ENCODE measurements at places on chromosomes 1 and 21.

DNA sequence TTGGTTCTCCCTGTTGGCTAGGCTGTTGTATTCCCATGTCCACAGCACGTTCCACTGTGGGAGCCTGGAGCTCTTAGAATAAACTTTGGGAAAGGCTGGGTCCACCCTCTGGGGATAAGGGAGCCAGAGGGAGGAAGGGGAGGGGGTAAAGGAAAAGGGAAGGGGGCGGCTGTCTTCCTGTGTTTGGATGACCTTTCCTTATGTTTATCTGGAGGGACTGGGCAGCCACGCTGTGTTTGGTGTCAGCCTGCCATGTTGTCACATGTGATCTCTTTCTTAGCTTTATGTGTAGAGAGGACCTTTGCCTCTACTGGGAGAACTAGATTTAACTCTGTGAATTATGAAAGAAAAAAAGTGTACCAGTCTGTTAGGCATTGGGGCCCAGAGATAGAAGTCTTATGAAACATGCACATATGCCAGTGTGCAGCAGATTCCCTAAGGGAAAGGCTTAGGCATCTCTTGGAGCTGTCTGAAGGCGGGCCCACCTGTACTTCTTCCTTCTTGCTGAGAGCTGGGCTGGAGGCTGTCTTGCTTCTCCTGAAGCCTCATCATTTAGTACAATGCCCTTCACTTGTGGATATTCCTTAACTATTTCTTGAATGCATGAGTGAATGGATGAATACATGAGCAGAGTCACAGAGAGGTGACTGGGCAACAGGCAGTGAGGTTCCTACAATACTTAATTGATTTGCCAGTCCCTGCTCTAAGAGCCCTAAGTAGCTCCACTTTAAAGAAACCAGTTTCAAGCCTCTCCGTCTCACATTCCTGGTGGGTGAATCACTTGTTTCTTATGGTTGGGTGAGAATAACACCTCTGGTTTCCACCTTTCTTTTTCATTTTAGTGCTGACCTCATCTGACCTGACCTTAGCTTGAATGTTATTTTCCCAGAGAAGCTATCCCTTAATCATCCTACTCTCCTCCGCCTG lies 62.5 kb upstream of the ARHGAP29 start:
- DNase-seq: no peak

- DNase-seq: no peak
Measured at GRCh38 chr21:36427502-36427901, 42.3 kb downstream of the CHAF1B start.

GRCh38 chr1:26289158-26290059 lies 9.5 kb downstream of the SH3BGRL3 start:
- DNase-seq: peak; percentile 26

DNA sequence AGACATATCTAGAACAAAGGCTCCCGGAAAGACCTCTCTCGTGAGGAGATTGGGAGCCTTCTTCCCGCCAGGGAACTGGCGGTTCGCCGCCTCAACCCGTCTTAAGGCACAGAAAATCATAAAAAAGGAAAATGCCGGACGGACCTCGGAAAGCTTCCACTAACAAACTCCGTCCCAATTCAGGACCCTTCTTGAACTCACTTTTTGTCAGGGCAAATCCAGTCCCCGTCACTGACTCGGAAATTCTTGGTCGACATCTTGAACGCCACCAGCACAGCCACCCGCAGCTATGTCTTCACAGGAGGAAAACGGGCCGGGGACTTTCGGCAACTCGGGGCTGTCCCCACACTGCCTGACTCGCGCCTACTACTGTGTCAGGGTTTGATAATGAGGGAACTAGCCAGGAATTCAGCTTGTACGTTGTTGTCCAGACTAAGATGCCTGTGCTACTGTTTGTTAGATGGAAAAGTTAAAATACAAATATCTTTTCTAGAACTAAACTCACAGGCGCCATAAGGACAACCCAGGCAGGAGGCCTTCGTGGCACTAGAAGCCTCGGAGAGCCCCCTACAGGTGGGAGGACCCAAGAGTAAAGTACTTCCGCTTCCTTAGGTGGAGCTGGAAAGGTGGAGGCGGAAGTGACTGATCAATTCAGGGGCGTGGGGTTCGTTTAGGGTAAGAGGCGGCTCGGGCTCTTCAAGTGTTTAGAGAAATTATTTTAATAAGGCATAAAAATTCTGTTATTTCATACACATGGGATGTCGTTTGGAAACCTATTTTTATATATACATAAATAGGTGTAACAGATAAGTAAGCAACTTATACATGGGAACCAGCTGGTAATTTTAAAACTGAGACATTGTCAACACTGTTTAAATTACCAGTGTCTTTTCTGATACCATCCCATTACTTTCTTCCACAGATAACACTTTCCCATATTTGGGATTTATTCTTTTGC lies at the start of gene ZRANB2:
TSS of gene ZRANB2 (minus strand) at position 297 of the 958 bp plus-strand sequence. CDS start at position 257, 40 bp downstream.
- peak; percentile 96 for DNase-seq

GRCh38 chr1:32774464-32774808 lies 42.7 kb downstream of the YARS1 start:
- DNase-seq: no peak

DNA sequence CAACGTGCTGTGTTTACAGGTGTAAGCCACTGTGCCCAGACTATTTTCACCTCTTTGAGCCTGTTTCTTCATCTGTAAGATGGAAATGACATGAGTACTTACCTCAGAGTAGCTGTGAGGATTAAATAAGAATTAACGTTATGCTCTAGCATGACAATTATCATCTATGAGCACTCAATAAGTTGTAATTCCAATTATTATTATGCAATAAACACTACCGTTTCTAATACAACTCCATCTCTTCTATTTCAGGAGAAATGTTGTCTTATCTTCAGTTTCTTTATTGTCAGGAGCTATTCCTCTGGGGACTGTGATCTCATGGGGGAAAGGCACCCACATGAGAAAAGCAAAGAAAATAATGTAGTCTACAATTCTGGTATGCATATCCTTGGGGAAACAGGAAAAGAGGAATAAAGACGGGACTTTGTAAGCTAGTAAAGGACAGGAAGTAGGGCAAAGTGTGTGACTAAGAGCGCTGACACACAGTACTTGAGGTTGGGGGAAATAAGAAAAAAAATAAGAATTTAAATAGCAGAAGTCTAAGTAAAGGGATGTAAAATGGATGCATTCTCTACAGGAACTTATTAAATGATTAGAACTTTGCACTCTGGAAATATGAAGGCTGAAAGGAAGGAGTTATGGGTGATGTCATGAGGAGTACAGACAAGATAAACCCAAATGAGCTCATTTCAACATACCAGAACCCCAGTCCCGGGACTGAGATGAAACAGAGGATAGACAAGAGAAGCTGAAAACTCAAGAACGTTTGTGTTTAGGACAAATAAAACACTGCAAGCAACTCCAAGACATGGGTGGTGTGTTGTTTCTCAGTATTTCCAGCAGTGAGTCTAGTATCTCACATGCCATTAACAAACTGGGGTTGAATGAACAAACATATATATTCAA lies 9.8 kb downstream of the PHC2 start:
- no peak for DNase-seq

DNA sequence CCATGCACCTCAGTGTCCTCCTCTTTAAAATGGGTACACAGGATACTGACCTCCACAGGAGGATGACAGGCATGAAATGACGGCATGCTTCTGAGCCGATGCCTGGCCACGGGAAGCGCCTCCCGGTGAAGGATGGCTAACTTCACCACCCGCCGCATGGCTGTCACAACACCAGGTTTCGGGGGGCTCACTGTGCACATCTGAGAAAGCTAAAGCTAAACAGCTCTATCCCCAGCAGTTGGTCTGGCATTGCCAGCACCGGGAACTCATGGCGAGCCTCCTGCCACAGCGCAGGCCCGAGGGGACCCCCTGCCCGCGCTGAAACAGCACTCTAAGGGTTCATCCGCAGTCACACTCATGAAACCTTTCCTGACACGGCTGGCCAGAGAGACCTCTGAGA lies 16.0 kb downstream of the NPHP4 start:
- DNase-seq: no peak

DNA sequence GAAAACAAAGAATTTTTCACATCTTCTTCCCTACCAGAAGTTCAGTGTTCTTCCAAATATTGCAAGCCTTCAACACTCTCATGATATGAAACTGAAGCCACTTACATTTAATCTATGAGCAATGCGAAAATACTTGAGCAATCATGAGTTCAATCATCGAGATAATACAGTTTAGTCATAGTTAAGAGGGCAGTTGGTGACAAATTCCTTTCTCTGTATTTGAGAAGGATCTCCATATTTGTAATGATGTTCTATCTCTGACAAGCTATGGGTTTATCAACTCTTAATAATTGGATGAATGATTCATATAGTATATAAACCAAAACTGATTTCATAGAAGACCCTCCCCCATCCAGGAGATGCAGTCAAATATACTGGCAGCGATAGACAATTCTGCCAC lies 29.7 kb upstream of the PYHIN1 start:
- no peak for DNase-seq

Data from CD4-positive, alpha-beta memory T cell (primary cell).